Stimulated activated CD4-positive, alpha-beta T cell treated with anti-CD3 and anti-CD28 coated beads, TNF-alpha, amount 100 ng/mL, for 48 hours (primary cell): ENCODE measurements at places on chromosomes 12 and 14.

DNA sequence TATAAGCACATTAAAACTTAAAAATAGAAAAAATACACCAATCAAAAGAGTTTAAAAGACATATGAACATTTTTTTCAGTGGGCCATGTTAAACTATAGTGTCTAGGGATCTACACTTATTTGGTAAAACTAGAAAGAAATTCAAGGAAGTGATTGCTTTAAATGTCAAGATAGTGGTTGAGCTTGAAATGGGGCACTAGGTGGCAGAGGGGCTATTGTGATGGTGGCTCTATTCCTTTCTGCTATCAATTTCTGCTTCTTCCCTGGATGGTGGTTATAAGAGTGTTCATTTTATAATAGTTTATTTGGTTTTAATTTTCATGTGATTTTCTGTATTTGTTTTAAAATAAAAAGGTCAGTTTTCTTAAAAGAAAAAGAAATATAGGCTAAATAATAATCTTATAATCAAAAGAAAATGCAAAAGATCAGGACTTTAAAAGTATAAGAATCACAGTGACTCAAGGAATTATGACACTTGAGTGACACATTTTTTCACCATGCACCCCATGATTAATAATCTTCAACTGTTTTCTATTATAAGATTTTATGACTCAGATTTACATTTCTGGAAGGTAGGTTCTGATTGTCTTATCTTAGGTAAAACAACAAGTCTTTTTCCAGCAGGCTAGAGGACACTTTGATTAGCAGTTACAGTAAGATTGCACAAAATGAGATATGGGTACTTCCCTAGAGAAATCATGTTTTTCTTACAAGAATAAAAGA, 137.5 kb downstream of the FSCB start:
- no peak for DNase-seq

- no peak for DNase-seq
These were observed 19.8 kb downstream of the CKB start for GRCh38 chr14:103502877-103503276.

DNA sequence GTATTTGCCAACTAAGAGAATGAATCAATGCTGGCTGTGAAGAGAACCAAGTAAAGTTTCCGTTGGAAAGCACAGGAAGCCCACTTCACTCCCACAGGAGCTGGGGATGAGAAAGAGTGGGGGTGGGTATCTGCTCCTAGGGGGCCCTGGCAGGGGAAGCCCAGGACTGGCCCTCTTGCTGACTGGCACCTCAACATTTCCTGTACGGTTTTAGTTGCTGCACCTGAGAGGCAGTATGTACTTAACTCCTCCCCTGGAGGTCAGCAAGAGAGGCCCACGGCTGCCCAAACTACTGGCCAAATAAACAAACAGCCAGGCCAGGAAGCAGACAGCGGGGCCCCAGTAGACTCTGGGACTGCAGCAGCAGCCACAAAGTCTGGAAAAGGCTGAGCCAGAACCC, 33.8 kb upstream of the VWF start:
- DNase-seq = no peak

DNA sequence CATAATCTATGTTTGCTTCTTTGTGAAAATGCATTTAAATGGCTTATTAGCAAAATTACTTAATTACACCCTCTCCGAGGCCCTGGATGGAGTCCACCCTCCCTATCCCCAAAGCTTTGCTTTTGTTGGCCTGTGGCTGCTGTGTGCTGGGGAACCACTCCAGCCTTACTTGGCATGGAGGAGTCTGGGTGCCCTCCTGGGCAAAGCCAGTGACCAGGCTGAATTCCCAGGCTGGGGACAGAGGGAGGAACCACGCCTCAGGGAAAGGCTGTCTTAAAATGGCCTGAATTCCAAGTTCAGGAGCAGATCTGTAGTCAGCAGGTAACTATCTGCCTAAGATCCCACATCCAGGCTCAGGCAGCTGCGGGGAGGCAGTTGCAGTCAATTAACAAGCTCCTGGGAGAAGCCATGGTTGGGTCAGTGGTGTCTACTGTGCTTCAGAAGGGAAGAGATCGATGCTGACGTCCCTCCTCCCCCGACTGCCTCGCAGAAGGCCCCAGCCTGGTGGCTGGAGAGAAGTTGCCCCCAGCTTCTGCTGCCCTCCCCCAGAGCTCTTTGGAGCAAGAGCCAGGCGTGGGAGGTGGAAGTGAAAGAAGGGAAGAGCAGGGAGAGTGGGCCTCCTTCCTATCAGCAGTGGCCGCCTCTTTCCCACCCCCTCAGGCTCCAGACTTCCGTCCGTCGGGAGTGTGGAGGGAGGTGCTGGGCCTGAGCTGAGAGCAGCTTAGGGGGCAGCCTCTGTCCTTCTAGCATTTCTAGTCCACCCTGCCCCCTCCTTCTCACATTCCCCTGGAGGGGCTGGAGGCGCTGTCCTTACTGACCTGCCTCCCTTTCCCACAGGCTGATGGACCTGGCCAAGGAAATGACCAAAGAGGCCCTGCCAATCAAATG, 11.3 kb downstream of the VASH1 start:
- no peak for DNase-seq

- no peak for DNase-seq
These were observed 358.6 kb downstream of the EGLN3 start for GRCh38 chr14:33592297-33592696.

DNA sequence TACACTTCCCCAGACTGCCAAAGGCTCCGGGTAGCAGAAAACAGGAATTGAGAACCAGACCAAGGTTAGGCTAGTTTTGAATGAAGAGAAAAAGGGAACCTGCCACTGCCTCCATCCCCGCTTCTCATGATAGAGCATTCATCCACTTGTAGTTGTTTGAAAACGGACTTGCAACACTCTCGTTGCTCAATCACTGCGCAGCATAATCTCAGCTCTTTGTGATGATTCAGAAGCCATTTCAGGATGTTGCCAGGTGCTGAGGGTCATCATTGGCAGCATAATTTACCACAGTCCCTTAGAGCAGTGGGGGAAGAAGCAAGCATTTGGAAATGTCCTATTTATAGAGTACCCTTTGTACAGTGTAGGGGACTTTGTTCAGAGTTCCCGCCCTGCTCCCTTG, 25.6 kb downstream of the KCNK13 start:
- DNase-seq = no peak

- no peak for DNase-seq
These were observed 1146.8 kb downstream of the FSCB start for GRCh38 chr14:43360239-43360638.
